ENCODE measurements at places on chromosomes 12 and 14.

DNA sequence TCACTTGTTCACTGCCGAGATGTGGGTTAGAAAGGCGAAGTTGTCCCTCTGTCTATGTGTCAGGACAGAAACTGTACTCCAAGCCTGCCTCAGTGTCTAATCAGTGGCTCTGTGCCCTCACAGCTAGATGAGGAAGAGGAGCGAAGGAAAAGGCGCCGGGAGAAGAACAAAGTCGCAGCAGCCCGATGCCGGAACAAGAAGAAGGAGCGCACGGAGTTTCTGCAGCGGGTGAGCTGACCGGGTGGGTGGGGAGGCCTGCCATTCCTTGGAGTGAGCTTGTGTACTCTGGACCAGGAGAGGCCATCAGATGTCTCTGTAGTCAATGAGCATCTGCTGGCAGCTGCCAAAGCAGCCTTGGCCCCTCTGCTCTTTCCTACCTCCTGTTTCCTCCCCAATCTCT lies 33.5 kb downstream of the JDP2 start:
- no peak for DNase-seq

DNA sequence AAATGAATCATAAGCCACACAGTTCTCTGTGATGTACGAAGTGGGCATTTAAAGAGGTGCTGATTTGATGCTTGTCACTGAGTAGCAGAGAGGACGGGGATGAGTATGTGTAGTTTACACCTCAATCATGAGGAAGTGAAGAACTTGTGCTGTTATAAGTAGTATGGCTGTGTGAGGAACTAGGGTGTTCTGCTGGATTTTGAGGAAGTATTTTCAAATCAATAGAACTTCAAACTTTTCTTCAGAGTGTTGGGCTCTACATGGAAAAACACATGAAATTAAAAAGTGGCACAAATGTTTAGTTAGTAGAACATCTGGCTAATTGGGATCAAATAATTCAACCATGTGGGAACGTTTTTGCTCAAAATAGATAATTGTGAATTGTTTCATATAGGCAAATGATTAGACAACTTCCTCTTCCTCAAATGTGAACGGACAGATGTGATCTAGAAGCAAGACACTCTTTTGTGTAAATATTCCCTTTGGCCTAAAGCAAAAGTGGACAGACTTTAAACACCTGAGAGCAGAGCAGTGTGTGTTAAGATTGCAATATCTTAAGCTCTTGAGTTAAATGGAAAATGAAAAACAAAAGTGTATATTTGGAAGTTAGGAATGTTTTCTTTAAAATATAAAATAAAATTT lies 168.5 kb downstream of the NAV3 start:
- DNase-seq = no peak

- DNase-seq = no peak
Observed at GRCh38 chr14:73465823-73466532, 7.6 kb upstream of the NUMB start.

DNA sequence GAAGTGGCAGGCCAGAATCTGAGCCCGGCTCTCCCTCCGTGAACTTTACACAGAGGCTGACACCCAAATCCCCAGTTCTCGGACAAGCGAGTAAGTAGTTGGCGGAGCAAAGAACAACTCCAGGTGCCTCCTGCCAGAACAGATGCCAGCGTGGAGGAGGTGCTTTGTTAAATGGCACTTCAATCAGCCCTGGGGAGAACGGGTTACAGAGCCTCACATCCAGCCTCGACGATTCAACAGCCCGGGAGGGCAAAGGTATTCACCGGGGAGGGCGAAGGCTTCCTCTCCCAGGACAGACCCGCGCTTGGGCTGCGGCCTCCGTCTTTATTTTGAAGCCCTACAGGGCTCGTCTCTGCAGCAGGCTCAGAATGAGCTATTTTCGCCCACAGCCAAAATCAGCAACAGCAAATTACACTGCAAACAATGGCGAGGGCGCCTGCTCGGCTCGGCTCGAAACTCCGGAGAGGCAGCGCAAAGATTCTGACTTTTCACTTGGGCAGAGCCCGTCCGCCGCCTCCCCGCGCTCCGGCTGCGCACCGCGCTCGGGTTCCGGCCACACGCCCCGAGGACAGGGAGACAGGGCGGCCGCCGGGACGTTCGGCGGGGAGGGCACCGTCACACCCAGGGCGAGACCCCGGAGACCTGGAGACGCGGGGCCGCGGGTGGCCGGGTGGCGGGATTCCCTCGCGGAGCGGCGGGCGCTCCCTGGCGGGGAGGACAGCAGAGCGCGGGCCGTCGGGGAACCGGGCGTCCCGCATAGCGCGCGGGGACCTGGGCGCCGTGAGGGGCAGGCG lies 811 bp downstream of the TMCC3 start:
- no peak for DNase-seq

DNA sequence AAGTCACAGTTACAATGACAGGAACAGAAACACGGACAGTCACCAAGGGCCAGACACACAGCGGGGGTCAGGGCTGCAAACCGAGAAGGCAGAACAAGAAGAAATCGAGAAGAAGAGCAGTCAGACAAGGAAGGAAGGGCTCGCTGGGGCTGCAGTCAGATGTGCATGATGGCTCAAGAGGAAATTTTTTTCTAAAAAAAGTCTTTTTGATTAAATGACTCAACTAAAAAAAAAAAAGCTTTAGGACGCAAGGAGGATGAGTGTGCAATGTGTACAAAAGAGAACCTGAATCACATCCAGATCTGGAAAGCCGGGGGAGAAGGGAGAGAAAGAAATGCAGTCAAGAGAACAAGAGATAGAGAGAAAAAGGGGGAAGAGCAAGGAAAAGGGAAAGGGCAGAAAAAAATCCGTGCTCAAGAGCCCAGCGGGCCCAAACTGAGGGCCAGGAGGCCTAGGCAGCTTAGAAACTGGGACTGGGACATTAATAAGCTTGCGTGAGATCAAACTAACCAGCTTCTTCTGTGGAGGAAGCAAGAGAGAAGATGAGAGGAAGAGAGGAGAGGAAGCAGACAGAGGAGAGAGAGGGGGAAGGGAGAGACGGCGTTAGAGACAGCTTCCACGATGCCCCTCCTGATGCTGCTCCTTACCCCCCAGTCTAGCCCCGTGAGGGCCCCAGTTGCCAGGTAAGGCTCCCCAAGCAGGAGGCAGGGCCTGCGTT lies 6.7 kb downstream of the IFFO1 start:
- DNase-seq = no peak

GRCh38 chr12:89889062-89889461 lies 180.4 kb upstream of the ATP2B1 start:
- no peak for DNase-seq

- no peak for DNase-seq
Observed at GRCh38 chr14:69877492-69877891, 1.7 kb upstream of the SMOC1 start.

GRCh38 chr12:104279164-104279563 lies 24.4 kb upstream of the EID3 start:
- DNase-seq = no peak

DNA sequence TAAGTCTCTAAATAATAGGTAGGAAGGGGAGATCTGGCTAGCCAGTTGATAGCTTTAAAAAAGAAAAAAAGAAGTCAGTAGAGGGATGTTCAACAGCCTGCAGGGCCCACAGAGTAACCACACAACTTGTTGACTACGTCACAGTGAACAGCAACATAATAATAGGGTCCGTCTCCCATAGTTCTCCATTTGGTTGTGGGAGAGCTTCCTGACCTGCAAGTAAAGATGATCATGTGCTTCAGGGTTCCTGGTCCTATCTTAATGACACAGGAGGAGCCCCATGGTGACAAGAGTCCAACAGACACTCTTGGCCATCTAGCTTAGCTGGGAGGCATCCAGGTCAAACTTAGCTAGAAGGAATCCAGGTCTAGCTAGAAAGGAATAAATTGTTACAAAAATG lies 36.2 kb downstream of the FGD6 start:
- no peak for DNase-seq

DNA sequence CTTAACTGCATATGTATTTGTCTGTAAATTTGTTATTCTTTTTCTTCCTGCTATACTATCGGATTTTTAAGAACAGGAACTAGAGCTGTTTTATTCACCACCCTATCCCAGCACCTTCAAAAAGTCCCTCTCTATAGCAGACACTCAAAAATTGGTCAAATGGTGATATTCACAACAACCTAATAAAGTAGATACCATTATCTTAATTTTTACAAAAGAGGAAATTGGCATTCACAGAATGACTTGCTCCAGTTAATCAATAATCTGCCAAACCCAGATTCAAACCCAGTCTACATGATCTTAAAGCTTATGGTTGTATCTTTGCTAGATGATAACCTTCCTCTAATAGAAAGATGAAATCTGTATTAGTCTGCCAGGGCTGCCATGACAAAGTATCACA lies 426.6 kb downstream of the EGLN3 start:
- no peak for DNase-seq

GRCh38 chr14:21093769-21094681 lies 4.4 kb downstream of the ZNF219 start:
- DNase-seq = no peak

DNA sequence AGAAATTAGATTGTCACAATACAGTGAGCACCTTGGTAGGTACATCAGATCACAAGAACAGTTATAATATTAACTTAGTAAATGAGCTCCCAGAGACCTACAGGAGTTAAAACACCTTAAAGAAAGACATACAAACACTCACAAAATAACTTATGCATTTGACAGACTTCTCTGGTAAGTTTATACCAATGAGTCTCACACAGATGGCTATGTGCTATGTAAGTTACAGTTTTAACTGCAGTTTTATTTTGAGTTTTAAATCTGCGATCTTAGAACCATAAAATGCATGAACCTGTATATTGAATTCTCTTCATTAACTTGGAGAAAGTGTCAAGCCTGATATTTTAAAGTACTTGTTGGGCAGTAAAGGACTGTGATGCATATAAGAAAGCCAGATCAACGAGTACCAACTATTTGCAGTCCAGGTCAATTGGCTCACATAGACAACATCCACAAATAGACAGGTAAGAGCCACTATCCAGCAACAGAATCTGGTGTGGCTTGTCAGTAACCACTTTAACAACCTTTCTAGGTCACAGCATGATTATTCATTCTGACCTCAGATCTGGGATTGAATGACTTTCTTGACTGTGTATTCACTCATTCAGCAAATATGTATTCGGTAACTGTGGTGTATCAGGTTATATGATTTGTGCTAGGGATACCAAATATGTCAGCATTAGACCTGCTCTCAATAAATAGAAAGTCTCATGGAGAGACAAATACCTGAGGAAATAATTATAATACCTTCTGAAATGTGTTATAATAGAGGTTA lies 856.6 kb upstream of the MGAT4C start:
- no peak for DNase-seq

DNA sequence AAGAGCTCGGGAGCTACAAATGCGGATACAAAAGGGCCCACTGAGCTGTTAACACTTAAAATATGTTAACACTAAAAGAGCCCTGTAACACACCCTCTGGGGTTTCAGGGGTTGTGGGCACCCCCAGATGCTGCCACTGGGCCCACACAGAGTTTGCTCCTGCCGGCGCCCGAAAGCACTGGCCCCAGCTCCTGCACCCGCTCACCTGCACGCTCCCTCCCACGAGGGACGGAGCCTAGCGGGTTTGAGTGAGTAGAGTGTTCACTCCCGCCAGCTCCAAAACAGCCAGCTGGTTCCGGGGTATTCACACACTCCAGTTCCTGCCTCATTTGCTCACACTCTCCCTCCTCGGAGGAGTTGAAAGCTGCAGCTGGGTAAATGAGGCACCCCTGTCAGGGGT lies 357.7 kb downstream of the ETNK1 start:
- no peak for DNase-seq

DNA sequence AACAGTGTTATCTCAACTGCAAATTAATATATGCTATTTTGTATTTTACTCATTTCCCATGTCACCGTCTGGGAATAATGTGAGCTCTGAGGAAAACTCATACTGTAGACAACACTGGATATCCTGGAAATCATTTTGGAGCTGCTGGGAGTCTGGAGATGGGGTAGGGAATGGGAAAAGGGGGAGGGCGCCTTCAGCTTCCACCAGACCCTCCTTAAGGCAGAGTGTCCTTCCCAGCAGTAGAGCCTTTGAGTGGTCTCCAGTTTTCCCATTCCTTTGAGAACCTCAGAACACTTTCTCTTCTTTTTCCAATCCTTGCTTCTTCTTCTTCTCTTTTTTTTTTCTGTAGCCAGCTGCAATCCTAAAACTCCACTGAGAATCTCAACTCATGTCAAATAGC lies 5.4 kb upstream of the LRIG3 start:
- DNase-seq = no peak

GRCh38 chr12:53226815-53227214 lies 5.2 kb downstream of the RARG start:
- no peak for DNase-seq

DNA sequence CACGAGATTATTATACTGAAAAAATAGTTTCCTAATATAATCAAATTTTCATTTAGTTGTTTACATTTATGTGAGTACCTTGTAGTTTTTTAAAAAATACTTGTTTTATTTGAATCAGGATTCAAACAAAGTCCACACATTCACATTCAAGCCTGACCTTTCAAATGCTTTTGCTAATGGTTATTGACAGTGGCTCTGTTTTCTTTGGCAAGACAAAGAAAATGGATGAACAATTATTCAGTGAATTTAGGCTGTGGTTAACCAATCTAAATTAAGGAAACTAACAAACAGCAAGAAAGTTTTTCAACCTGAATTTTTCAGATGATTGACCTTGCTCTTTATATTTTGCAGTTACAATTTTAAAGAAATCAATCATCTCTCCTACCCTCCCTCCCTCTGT lies 9.7 kb downstream of the SLC4A8 start:
- no peak for DNase-seq

DNA sequence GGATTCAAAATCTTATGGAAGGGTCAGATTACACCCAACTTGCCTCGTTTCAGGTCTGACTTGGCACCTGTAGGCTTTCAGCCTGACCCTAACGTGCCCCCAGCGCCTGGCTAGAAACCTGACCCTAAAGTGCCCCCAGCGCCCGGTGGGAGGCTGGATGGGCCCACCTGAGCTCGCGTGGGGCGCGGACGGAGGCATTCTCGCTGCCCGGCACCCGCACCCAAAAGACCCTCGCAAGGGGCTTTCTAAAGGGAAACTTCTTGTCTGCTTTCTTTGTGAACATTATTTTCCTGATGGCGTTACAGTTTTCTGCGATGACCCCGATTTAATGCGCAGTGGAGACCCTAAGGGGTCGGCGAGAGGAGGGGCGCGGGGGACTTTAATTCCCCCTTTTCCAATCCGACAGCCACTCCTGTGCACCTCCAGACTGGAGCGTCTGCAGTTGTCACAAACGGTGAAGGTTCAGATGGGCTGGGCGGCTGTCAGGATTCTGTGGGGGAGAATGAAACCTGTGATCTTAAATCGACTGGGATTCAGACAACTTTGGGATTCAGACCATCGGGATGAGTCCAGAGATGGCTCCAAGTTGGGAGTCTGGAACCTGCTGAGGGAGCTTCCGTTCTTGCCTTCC lies 751 bp upstream of the HRK start:
- DNase-seq = no peak
